ENCODE measurements at places on chromosomes 3 and 15.

DNA sequence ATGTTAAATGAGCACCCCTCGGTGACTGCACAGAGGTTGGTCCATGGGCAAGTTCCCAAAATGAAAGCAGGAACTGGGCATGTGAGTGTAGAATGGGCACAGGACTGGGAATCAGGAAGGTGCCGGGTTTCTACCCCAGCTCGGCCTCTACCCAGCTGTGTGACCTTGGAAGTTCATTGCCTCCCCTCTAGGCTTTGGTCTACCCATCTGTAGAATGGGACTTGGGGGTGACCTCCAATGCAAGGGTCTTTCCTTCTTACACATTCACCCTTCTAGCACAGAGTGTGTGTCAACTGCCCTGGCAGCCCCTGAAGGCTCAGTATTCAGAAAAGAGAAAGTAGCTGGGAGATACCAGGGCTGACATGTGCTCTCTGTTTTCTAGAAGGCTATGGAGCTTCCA is 72.3 kb upstream of the PIAS1 start:
- no peak for DNase-seq

- no peak for DNase-seq
These were observed 150.1 kb downstream of the RAB11A start for GRCh38 chr15:66019368-66019767.

DNA sequence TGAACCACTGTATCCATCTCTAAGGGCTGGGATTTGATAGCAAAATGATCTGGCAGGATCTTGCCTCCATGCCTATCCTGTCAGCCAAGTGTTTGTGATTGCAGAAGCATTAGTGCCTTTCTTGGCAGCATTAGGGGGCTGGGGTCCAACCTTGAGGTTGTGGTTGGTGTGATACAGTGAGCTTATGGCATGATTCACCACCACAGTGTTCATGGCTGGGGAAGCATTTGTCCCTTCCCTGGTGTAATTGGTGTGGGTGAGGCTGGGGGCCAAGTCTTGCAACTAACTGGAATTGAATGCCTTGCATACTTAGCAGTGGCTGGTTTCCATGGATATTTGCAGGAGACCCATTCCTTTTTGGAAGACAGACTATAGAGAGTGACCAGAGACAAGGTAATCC is 271.0 kb upstream of the TBL1XR1 start:
- DNase-seq: no peak

DNA sequence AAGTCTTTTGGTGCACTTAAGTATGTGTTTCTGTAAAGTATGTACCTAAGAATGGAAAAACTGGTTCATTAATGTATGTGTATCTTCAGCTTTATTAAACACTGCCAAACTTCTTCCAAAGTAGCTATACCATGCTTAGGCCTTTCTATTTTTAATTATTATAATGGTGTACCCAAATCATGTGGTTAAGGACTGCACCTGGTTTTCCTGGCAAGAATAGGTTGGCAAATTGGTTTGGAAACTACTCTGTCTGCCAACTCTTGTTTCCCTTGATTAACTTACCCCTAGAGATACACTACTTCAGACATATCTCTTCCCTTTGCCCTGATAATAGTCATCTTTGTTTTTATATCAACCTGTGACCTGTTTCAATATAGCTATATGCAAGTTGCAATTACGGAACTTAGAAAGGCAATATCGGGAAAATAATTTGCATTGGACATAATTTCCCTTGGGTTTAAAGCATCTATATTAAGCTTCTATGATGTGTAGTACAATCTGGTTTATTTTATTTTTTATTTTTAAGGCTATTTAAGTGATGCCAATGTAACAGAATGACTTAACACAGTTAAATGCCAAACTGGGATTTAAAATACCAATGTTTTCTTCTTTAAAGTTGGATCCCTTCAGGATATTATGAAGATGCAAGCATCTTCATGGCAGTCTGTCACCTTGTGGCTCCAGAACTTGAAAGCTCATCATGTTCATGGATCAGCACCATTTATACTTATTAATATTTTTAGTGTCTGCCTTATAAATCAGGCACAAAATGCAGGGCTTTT is 40.6 kb upstream of the TMEM108 start:
- no peak for DNase-seq

DNA sequence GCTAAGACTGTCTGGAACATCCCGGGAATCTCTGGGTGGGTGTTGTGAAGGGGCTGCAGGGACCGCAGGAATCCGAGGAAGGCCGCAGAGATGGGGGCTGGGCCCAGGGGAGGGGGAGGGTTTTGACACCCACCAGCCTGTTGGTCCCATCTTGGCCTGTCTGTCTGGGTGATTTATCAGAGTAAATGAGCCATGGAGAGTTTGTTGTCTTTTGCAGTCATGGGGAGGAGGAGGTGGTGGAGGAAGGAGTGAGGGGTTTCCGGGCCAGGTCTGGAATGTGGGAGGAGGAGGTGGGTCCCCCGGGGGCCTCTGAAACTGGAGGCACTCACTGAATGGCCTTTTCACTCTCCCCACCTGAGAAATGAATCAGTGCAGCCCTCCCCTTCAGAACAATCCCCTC is 11.5 kb downstream of the SEMA3F start:
- DNase-seq: no peak

DNA sequence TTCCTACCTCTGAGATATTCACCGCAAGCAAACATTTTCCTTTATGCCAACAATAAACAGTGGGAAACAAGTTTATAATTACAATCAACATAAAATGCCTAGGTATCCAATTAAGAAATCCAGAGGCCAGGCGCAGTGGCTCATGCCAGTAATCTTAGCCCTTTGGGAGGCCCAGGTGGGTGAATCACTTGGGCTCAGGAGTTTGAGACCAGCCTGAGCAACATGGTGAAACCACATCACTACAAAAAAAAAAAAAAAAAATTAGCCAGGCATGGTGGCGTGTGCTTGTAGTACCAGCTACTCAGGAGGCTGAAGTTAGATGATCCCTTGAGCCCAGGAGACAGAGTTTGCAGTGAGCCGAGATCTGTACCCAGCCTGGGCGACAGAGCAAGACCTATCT is 17.3 kb downstream of the TBC1D2B start:
- DNase-seq: no peak

DNA sequence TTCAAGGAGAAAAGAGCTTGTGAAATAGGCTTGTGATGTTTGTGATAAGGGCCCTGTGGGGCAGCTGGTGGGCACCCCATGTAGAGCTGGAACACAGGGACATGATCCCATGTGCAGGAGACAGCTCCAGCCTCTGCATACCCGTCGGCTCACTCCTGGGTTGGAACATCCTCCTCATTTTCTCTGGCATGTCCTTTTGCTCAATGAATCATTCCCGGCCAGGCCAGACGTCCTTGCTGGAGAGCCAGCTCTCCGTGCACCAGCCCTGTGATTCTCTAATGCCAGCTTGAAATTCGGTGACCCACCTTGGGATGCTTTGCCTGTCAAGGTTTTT is 77.3 kb downstream of the SMAD3 start:
- no peak for DNase-seq

DNA sequence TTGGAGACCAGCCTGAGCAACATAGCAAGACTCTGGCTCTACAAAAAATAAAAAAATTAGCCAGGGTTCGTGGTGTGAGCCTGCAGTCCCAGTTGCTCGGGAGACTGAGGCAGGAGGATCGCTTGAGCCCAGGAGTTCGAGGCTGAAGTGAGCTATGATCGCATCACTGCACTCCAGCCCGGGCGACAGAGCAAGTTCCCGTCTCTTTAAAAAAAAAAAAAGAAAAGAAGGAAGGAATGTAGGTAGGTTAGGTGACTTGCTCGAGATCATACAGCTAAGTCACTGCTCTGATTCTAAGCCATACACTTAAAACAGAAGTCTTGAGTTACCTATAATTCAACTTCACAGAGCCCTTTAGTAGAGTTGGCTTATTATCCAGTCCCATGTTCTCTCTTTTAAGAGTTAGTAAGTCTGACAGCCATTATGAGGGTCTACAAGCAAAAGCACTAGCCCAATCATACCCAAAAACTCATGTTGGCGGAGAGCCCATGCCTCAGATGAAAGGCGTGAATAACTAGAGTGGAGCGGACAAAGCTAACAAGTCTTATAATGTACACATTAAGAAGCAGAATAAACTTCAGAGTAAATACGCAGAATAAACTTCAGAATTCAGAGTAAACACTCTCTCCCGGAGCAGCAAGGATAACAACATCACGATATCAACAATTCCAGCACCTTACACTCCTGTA is 768 bp downstream of the AAGAB start:
- DNase-seq: no peak

DNA sequence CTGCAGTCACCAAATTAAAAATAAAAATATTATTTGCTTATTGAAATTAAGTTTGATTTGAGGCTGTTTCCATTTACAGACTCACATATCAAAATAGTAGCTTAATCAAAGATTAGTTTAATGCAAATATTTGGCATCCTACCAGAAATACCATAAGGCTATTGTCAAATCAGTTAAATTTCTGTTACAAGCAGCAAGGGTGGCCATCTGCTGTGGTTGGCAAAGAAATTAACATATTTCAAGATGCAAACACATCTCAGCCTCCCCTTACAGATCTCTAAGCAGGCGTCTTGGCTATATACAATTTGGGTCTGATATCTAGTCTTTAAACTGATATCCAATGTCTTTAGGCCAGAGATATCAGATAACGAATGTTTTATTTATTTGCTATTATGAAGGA is 83.2 kb upstream of the NEDD4 start:
- no peak for DNase-seq

DNA sequence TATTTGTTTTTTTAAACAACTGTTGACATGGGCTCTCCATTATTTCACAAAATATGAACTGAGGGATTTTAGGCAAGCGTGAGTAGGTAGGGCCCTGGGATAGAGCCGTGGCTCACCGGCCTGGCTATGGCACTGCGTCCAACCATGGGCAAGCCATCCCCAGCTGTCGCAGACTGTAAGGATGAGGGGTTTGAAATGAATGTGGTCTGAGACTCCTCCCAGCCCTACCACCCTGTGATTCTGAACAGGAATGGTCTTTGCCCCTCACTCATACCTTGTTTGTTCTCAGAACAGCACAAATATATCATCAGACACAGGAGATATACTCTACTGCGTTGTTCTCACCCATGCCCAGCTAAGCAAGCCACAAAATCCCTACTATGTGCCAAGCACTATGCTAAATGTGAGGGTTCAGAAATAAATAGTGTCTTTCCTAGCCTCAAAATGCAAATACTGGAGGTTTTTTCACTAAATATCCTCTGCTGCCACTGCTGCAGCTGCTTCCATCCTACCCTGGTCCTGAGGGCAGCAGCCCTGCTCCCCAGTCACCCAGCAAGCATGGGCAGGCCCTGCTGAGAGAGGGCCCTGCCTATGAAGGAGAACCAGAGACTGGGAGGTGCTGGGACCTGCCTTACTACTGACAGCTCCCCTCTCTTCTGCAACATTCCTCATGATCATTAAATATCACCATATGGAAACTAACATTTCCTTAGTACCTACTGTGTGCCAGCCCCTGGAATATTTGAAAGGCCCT is 102.8 kb downstream of the XXYLT1 start:
- no peak for DNase-seq

- no peak for DNase-seq
These were observed 402.4 kb downstream of the MAGI1 start for GRCh38 chr3:65636326-65636725.

- DNase-seq: no peak
These were observed 553.8 kb upstream of the SGO1 start for GRCh38 chr3:20739814-20740213.

DNA sequence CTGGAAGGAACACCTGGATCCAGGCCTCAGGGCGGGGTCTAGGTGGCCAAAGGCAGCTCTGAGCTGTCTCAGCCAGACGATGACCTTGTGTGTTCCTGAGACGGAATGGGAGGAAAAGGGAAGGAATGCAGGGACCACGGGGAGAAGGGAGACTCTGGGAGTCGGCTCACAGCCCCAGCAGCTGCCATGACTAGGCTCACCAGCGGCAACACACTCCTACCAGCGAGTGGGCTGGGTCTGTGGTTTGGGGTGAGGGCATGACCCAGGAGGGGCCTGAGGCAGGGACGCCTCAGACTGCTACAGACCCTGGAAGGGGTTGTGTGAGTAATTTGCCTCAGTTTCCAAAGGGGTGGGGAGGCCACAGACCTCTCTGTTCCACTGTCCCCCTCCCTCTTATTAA is 19.8 kb downstream of the IQSEC1 start:
- DNase-seq: no peak

DNA sequence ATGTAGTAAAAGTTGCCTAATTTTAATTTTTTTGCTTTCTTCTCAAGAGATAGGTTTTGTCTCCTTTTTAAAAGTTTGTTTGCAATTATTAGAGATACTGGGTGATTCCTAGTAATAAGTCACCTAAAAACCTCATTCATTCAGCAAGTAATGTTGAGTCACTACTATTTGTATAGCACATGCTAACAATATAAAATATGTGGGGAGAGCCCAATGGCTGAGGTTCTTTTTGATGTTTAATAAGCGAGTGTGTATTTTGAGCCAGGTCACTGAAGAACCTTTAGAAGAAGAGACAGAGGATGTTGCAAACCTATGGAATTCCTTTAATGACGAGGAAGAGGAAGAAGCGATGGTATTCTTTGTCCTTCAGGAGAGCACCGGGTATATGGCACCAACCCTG is 123.7 kb upstream of the CHRM5 start:
- DNase-seq: no peak

DNA sequence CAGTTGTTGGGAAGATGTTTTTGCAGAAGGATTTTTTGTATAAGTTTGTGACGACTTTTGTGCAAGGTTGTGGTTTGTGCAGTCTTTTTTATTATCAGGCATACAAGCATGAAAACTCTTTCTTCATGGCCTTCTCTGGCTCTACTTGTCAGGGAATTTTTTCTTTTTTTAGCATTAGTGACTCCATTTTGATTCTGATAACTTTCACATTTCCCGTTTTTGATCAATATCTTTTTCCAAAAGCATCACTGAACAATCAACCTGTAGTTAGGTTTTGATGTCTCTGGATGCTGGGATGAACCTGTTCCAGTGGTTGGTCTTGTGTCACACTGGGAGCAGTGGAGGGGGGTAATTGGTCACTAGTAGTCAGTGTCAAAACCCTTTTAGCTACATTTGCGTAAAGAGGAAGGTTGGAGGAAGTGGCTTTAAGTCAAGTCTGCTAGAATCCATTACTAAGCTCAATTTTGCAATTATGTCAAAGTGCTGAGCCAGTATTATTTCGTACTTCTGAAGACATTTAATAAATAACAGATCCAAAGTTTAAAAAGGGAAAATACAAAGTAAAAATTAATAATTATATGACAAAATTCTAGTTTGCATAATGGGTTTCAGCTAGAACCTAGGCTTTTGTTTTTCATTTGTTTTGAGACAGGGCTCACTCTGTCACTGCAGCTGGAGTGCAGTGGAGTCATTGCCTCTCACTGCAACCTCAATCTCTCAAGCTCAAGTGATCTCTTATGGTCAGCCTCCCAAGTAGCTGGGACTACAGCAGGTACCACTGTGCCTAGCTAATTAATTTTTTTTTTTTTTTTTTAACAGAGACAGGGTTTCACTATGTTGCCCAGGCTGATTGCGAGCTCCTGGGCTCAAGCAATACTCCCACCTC is 18.8 kb upstream of the CFAP161 start:
- DNase-seq: no peak
